Osteocyte (in vitro differentiated cells): ENCODE measurements at places on chromosomes 6 and 20.

DNA sequence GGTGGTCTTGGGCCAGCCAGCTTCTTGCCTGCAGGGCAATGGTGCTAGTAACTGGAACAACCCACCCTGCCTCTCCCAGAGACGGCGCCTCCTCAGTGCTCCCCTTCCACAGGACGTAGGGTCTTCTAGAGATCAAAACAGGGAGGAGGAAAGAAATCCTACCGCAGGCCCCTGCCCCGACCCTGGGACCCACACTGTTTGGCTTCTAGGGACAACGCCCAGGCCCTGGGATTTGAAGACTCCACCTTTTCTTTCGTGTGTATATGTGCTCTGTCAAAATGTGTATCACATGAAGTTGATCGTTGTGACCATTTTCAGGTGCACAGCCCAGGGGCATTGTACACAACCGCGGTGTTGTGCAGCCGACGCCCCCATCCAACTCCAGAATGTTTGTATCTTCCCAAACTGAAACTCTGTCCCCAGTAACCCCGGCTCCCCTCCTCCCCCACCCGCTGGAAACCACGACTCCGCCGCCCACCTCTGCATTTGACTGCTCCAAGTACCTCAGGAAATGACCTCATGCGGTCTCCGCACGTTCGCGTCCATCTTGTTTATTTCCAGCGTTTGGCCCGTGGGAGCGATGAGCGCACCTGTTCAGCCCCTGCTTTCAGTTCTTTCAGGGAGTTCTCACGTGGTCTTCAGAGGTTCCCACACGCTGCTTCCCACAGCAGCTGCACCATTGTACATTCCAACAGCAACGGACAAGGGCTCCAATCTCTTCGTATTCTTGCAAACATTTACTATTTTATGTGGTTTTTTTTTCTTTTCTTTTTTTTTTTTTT, 3.4 kb upstream of the BHLHE23 start:
- no peak for DNase-seq

GRCh38 chr6:43511824-43512415, 1.8 kb upstream of the LRRC73 start:
- DNase-seq: no peak

- DNase-seq: no peak
These were observed 96.1 kb upstream of the BHLHE23 start for GRCh38 chr20:63102721-63103375.

- peak; percentile 40 for DNase-seq
These were observed at the start of gene TP53TG5 for GRCh38 chr20:45378191-45378590. TP53TG5 (minus strand) TSS chr20:45378325; CDS start chr20:45378236, 89 bp downstream.

DNA sequence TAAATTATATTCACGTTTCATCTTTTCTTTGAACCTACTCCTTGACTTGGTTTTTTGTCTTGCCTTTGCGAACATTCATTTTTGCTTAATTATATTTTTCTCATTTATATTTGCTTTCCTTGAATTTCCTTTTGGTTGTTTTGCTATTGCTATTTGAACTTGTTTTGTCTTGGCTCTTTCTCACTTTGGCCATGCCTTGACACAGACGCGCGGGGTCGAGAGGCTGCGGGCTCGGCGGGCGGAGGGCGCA, 7.1 kb upstream of the TMEM14A start:
- no peak for DNase-seq

GRCh38 chr6:104477569-104477968, 382.1 kb downstream of the HACE1 start:
- DNase-seq: no peak

- peak; percentile 90 for DNase-seq
These were observed 35.9 kb downstream of the PLCG1 start for GRCh38 chr20:41173161-41173721.

- DNase-seq: no peak
These were observed 30.6 kb downstream of the ARID1B start for GRCh38 chr6:156807795-156808194.

- DNase-seq: no peak
These were observed 12.0 kb downstream of the RAET1E start for GRCh38 chr6:149885888-149886287.

GRCh38 chr6:135182071-135183001, 1.2 kb downstream of the MYB start:
- DNase-seq: no peak

DNA sequence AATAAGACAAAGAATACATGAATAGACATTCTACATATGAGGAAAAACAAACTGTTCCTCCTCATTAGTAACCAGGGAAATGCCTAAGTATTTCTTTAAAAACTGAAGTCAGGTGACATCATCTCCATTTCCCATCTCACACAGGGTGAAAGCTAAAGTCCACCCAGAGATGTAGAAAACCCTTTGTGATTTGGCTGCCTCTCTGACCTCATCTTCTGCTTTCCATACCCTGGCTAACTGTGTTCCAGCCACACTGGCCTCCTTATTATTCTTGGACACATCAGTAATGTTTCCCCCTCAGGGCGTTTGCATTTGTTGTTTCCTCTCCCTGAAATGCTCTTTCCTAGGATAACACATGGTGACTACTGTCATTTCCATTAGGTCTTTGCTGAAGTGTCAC, 40.4 kb downstream of the ESF1 start:
- no peak for DNase-seq

GRCh38 chr6:24827162-24827561, 28.4 kb upstream of the ARMH2 start:
- DNase-seq: no peak

- peak; percentile 90 for DNase-seq
These were observed 164.9 kb upstream of the HEY2 start for GRCh38 chr6:125584468-125584939.

GRCh38 chr6:104599821-104600638, 259.7 kb downstream of the HACE1 start:
- DNase-seq: no peak

GRCh38 chr6:79787626-79788025, 156.5 kb downstream of the SH3BGRL2 start:
- DNase-seq: no peak

GRCh38 chr6:98516866-98517265, 317.5 kb upstream of the POU3F2 start:
- no peak for DNase-seq

DNA sequence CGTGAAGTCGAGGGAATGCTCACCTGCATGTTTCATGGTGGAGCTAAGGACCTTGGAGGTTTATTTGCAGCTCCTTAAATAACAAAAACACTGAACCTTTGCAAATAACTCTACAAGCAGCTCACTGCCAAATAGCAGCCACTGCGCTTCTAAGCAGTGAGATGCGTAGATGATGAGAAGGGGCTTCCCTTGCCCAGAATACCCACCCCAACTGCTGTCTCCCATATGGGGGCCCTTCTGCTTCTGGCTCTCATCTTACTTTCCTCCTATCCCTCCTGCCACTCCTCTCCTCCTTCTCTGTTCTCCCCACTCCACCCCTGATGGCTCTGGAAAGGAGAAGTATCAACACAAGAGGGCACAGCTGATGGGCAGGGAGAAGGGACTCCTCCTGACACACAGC, 193.3 kb upstream of the SSTR4 start:
- no peak for DNase-seq

- DNase-seq: no peak
These were observed 31.4 kb downstream of the SNPH start for GRCh38 chr20:1297486-1297885.

DNA sequence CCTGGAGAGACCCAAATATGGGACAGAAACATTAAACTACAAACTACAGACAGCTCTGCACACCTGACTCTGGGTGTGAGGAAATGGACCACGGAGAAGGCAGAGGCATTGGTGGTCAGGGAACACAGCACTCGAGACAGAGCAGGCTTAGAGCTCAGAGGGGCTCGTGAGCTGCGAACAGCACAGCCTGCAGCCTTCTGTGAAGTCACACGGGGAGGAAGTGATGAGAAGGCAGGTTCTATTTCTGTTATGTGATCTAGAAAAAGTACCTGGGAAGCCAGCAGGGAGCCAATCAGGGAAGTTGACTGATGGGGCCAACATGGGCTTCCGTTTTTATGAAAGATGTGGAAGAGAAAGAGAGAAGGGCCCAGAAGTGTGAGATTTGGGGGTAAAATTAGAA, 88.9 kb upstream of the SNAP25 start:
- DNase-seq: no peak
